ENCODE measurements at places on chromosomes 5 and 9. TPM values are rescaled to one million over a fixed set of nuclear protein-coding genes. Genes with fewer than 3 reads are reported as not detected.

DNA sequence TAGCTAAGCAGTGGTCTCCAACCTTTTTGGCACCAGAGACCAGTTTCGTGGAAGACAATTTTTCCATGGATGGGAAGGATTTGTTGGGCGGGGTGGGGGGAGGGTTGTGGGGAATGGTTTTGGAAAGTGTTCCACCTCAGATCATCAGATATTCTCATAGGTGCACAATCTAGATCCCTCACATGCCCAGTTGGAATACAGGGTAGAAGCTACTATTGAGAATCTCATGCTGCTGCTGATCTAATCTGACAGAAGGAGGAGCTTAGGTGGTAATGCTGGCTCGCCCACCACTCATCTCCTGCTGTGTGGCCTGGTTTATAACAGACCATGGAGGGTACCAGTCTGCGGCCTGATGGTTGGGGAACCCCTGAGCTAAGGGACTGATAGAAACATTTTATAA is 662.7 kb upstream of the RGMB start:
- DNase-seq: no peak

DNA sequence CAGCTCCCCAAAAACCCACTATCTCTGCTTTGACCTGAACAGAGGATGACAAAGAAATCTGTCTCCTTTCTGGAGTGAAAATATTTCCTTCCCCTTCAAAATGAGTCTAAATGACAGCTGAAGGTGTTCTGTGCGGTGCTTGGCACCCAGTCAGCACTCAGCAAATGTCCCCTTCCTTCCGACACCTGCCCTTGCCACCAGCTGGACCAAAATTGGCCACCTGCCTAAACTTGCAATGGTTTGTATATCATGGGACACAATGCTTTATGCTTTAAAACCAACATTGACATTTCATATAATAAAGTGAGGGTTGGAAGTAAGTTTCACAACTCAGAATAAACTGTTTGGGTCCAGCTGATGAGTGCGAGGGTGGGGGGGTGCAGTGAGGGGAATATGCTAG is 7.5 kb upstream of the TTC1 start:
- DNase-seq: no peak

DNA sequence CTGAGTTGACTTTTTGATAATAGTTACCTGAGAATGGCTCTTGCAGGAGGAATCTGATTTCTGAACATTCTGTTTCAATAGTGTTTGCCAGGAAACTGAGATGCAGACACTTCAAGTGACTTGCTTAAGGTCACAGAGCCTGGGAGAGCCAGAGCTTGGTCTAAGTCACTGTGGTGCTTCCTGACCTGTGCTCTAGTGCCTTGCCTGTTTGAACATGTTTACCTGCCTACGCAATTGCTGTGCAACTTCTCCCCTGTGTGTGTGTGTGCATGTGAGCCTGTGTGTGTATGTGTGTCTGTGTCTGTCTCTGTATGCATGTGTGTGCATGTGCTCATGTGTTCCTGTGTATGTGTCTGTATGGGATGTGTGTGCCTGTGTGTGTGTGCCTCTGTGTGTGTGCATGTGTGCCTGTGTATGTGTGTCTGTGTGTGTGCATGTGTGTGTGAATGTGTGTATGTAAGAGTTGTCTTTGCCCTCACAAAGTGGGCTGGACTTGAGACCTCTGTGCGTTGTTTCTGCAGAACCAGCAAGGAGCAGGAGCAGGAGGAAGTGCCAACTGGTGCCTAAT is 185.8 kb downstream of the GADD45G start:
- DNase-seq: no peak

DNA sequence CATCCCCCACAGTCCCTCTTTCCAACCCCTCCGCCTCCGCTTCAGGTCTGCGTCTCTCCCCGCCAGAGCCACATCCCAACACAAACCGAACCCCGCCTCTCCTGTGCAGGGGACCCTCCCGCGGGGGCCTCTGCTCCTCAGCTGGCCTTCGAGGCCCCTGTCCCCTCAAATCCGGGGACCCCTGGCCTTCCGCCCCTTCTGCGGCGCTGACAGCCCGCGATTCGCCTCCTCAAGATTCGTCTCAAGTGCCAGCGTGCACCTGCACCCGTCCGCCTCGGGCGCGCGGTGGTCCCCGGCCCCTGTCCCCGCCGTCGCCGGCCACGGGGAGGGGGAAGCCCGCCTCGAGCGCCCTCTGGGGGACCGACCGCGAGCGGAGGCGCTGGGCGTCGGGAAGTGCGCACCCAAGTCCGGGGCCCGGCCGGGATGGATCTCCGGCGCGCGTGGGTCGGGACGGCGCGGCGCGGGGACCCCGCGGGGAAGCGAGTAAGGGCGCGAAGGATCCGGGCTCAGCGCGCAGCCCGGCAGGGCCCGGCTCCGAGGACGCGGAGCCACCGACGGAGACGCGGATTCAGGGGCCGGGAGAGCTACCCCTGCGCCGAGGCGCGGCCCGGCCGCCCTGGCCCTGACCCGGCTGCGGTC is 623 bp downstream of the FLT4 start:
- no peak for DNase-seq

GRCh38 chr9:75108571-75108970 is 20.3 kb downstream of the OSTF1 start:
- DNase-seq: no peak

- no peak for DNase-seq
Measured at GRCh38 chr5:94692581-94692980, 74.1 kb downstream of the SLF1 start.

DNA sequence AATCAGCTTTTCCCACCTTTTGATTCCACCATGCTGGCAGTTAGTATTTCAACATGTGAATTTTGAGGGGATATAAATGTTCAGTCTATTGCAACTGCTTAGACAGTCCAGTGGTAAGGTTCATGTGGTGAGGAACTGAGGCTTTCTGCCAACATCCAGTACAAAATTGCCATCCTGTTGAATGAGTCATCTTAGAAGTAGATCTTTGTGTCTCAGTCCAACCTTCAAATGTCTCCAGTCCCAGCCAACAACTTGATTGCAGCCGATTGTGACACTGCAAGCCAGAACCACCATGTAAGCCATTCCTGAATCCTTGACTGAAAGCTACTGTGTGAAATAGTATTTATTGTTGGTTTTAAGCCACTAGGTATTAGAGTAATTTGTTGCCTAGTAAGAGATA is 331.5 kb upstream of the GRIN3A start:
- no peak for DNase-seq

GRCh38 chr5:124581738-124582560 is 164.5 kb downstream of the ZNF608 start:
- DNase-seq: no peak

- DNase-seq: no peak
Measured at GRCh38 chr9:71878327-71879274, 32.4 kb downstream of the ABHD17B start.

DNA sequence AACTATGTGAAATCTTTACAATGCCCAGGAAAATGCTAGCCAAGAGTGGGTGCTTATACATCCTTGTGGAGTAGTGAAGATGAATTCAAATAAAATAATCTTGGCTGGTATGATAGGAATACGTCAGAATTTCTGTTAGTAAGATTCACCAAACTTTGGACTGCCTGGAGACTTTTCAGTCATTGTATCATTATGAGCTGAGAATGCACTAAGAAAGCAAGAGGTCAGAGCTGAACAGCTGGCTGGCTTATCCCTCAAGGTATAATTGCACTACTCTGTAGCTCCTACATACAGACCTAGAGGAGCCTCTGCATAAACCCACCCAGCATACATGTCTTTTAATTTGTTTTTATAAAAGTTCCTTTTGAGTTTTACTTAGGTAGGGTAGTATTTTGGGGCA is 568.5 kb upstream of the RIOK2 start:
- DNase-seq: no peak

DNA sequence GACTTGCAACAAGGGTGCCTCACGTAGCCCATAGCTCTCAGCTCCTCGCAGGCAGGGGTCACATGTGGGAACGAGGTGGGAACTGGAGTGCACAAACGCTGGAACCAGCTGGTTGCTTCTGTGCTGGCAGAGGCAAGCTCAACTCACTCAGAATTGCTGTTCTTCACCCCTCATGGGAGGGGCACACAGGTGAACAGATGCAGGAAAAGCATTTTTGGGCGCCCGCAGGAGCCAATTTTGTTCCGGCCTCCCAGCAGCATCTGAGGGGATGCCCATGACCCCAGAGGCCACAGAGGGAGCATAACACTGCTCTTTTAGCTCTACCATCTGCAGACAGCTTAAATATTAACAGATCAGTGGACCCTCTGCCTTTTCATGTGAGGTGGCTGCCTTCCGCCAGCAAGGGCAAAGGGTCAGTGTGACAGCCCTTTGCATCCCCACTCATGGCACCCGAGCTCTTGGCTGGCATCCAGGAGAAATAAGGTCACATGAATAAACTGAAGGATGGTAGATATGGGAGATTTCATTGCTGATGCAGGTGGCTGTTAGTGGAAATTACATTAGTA is 196.2 kb downstream of the SLCO4C1 start:
- no peak for DNase-seq

GRCh38 chr5:97125125-97125683 is 17.2 kb downstream of the LIX1 start:
- no peak for DNase-seq

DNA sequence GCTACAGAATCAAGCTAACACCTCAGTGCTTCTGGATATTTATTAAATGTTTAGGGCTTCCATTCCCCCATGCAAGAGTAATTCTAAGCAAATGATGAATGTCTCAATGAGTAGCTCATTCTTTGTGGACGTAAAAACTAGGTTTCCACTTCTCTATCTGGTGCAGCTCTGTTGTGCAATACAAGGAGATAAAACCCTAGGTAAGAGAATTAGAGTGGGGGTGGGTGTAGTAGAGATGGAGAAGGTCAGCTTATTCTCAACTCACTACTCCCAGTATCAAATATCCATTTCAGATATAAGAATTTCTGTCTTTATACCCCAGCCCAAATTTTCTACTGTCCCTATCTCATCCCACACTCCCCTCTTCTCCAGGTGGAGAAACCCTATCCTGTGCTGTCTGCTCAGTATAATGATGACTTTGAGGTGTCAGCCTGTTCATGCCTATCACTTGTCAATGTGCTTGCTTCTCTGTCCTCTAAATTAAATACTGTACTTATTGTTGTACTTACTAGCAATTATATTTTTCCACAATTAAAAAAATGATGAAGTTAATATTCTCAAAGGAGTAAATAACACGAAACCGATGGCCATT is 4.3 kb upstream of the FYB1 start:
- no peak for DNase-seq

DNA sequence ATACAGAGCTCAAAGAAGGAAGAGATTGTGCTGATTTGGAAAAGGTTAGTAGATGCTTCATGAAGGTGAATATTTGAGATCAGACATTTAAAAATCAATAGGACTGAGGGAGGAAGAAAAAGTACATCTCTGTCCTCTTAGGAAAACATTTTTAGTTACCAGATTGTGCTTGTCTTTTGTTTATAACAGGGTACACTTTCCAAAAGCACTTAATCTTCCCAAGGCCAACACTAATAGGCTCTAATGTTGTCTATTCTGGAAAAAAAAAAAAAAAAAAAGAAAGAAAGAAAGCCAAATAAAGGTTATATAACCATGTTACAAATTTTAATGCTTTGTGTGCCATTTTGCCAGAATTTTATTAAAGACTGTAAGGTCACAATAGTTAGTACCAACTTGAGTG is 45.5 kb upstream of the SHISAL2B start:
- DNase-seq: no peak

DNA sequence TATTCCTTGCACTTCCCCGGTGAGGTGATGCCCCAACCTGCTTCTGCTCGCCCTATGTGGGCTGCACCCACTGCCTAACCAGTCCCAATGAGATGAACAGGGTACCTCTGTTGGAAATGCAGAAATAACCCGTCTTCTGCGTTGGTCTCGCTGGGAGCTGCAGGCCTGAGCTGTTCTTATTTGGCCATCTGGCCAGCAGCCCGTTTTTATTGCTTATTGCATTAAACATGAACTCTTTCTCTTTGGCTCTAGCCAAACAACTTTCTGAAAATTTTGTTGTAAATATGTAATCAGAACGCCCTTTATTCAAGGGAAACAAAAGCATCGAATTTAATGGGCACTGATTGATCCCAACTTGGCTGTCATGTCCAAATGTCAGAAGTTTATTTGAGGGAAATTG is 124.7 kb upstream of the FTMT start:
- DNase-seq: no peak

- DNase-seq: no peak
Measured at GRCh38 chr5:140633021-140633471, at the start of gene CD14. TSS of gene CD14 (minus strand) at chr5:140633175. CDS start at chr5:140633071, 104 bp downstream.

- no peak for DNase-seq
Measured at GRCh38 chr9:133602277-133602676, 6.9 kb downstream of the FAM163B start.

DNA sequence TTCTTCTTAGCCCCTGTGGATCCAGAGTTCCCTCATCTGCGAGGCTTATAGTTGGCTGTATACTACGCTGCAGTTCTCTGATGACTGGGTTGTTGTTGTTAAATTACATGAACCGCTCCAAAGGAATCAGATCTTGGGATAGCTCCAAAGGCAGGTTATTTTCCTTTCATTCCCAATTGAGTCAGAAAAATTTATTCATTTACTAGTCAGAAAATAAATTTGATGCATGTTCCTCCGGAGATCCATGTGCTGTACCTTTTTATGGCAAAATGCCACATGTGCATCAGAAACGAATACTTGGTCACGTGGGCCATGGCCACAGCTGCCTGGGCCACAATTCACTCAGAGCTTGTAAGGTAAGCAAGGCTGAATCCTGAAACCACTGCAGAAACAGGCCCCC is 304.0 kb downstream of the NR2F1-AS1 start:
- DNase-seq: no peak

GRCh38 chr5:4144411-4145007 is 548.9 kb downstream of the IRX1 start:
- DNase-seq: no peak

DNA sequence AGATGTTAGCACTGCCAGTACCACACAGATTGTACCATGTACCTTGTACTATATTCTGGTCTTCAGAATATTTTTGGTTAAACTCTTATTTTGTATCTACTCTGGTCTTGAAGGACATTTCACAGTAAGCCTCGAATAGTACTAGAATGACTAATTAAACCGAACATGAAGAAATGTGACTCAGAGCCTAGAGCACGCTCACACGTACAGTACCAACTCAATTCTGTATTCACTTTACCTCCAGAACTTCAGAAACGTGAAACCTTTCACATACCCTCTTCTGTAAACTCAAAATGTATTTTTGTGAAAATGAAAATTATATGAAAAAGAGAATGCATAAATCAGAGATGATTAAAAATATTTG is 112.8 kb downstream of the MVB12B start:
- no peak for DNase-seq

DNA sequence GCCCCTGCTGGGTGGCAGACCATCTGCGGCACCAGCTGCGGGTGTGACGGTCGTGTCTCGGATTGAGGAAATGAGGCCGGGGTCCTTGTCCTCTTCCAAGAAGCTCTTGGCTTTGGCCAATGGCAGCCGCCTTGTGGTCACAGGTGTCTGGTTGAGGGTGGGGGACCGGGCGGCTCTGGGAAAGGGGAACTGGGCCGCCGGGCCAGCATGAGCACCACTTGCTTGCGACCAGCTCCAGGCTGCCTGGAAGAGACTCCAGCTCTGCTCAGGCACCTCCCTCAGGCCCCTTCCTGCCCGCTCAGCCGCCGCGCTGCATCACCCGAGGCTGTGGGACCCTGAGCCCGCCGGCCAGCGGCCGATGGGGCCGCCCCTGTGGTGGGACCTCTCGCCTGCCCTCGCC is 59.7 kb downstream of the RXRA start:
- DNase-seq: no peak

ADAMTS19 gene
- 107 TPM for total RNA-seq

FOXI1 gene
- total RNA-seq: not detected

MCC gene
- total RNA-seq: 60.7 TPM

PRLR gene
- total RNA-seq: 9.7 TPM

ADRB2 gene
- 3.0 TPM for total RNA-seq

RAD50 gene
- total RNA-seq: 75.0 TPM

CCL27 gene
- not detected for total RNA-seq

JADE2 gene
- 8.9 TPM for total RNA-seq

ITK gene
- total RNA-seq: 1.1 TPM

ASS1 gene
- total RNA-seq: 59.5 TPM
